ENCODE measurements at places on chromosomes 16 and 17. TPM values are rescaled to one million over a fixed set of nuclear protein-coding genes. Genes with fewer than 3 reads are reported as not detected.

Gene RNF222
- not detected for total RNA-seq

Gene CIBAR2
- not detected for total RNA-seq

Gene PRR15L
- not detected for total RNA-seq

Gene BEAN1
- total RNA-seq = not detected

GRCh38 chr16:68404736-68405345 lies 43.5 kb downstream of the SMPD3 start:
- DNase-seq = no peak

GRCh38 chr17:59892251-59892923 lies 356 bp downstream of the TUBD1 start:
- DNase-seq = no peak

GRCh38 chr16:58016840-58017446 lies 8.6 kb upstream of the MMP15 start:
- DNase-seq = no peak

DNA sequence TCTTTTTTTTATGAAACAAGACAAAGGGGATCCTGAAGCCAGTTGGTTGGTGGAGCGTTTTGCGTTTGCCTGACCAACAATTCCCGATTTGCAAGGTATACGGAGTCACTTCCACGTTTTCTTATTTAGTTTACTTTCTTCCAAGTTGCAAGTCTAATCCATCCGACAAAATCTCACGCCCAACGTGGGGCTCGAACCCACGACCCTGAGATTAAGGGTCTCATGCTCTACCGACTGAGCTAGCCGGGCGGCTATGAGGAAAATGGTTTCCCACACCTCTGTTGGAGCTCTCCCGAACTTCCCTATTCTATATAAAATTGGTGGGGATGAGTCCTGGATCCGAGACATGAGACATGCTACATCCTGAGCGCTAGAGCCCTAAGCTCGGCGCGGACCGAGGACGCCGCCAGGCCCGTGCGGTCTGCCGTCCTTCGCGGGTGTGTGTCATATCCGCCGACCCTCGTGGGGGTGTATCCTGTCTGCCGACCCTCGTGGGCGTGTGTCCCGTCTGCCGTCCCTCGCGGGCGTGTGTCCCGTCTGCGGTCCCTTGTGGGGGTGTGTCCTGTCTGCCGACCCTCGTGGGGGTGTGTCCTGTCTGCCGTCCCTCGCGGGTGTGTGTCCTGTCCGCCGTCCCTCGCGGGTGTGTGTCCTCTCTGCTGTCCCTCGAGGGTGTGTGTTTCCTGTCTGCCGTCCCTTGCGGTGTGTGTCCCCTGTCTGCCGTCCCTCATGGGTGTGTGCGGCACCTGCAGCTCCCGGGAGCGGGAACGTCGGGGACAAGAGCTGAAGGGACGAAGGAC lies 22.6 kb downstream of the ZNF213 start:
- DNase-seq = peak; percentile 90

DNA sequence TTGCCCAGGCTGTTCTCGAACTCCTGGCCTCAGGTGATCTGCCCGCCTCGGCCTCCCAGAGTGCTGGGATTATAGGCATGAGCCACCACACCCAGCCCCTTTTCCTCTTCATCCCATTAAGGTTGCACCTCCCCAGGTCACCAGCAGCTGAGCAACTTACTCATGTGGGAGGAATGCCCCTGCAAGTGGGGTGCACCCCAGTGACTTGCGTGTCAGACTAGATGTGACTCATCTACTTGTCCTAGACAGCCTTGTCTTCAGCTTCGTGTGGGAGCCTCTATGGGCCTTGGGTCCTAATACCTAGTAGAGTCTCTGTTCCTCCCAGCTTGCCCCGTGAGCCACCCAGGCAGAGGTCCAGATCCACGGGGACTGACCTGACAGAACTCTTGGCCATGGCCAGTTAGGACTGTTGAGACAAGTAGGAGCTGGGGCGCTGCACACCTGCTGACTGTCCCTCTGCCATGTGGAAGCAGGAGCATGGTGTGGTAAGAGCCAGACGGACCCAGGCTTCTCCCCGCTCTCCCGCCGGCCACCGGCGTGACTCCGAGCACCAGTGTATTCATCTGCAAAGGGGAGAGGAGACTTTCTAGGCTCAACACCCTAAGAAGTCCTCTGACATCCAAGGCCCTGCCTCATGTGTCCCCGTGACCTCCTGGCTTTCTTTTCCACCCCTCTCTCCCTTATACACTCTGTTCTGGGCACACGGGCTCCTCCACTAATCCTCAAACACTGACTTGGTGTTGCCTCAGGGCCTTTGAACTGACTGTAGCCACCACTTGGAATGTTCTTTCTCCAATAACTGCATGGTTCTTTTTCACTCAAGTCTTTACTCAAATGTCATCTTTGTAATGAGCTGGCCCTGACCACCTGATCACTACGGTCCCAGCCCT lies 11.6 kb upstream of the CBX4 start:
- no peak for DNase-seq

- no peak for DNase-seq
Observed at GRCh38 chr16:1539720-1540555, 6.5 kb downstream of the TMEM204 start.

DNA sequence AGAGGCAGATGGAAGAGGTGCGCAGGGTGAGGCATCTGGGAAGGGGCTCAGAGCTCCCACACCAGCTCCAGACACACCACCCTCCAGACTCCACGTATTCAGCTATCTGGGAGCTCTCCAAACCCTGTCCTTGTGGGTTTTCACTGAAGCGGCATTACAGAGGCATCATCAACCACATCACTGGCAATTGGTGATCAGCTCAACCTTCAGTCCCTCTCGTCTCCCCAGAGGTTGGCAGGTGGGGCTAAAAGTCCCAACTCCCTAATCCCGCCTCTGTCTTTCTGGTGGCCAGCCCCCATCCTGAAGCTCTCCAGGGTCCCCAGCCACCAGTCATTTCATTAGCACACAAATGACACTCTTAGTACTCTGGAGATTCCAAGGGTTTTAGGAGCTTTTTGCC lies 123.9 kb downstream of the KCNJ12 start:
- no peak for DNase-seq
